ENCODE measurements at places on chromosomes 16 and 17.

DNA sequence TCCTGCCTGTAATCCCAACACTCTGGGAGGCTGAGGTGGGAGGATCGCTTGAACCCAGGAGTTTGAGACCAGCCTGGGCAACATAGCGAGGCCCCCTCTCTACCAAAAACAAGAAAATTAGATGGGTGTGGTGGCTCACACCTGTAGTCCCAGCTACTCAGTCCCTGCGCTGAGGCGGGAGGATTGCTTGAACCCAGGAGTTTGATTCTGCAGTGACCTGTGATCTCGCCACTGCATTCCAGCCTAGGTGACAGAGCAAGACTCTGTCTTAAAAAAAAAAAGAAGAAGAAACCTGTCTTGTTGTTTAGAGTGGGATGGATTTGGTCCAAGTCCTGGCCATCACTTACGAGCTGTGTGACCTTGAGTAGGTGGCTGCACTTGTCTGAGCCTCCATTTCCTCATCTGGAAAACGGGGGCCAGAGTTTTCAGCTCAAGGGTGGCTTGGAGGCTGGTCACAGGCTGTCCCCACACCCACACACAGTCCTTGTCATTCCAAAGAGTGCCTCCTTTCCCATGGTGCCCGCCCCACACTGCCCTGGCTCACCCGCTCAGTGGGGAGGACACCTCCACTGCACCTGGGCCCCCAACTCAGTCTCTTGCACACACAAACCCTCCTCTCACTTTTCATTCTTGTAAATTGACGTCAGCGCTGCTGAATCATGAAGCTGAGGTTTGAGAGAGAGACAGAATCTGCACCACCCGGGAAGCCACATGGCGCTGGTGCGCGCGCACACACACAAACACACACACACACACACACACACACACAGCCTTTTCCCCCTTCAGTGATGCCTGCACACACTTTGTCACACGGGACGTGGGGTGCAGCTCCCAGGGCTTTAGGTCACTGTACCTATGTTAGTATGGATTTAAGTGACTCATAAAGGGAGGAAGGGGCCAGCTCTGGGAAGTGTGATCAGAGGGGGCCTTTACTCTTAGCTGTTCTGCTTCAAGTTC is 4.2 kb downstream of the SOCS1 start:
- no peak for DNase-seq

DNA sequence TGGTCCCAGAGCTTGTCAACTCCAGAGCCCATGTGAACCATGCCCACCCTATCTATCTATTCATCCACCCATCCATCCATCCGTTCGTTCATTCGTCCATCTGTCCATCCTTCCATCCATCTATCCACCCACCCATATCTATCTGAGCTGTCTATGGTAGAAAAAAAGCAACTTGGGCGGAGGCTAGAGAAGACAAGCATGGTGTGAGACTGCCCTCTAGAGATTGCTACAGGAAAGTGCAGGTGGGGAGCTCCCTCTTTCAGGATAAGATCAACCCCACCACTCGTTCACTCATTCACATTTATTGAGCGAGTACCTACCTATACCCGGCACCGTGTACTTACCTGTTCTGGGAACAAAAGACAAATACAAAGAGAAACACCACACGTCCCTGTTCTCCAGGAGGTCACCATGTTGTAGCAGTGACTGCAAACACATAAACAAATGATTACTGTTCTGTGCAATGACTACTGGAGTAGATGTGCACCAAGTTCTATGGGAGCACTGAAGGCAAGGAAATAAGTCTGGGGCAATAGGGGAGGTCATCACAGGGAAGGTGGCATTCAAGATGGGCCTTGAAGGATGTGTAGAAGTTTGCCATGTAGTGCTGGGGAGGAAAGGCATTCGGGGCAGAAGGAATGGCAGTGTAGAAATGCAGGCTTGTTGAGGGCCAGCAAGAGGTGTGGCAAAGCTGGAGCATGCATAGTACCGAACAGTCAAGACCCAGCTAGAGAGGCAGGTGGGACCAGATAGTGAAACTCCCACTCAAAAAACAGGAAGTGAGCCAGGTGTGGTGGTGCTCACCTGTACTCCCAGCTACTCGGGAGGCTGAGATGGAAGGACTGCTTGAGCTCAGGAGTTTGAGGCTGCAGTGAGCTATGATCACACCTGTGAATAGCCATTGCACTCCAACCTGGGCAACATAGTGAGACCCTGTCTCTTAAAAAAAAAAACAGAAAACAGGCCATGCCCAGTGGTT is 13.4 kb upstream of the ATP5MC1 start:
- DNase-seq: no peak

DNA sequence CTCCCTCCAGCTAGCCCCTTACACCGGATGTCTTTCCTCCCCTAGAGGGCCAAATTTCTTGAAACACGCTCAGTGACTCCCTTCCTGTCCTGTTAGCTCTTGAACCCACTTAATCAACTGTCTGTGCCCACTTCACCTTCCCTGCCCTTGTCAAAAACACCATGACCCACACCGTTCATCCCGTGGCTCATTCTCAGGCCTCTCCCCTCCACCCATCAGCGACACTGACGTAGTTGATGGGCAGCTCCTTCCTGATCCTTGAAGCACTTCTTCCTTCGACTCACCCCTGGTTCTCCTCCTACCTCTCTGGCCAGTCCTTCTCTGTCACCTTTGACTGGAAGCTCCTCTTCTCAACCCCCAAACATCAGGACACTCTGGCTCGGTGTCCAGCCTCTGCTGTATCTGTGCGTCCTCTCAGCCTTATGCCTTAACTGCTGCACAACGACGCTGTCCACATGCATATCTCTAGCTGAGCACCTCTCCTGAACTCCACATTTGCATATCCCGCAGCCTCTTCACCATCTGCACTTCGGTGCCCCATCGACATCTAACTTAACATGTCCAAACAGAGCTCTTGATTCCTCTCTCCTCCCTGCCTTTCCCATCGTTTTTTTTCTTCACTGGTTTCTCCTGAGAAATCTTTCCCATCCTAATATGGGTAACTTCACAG is 39.3 kb upstream of the CCDC182 start:
- no peak for DNase-seq

DNA sequence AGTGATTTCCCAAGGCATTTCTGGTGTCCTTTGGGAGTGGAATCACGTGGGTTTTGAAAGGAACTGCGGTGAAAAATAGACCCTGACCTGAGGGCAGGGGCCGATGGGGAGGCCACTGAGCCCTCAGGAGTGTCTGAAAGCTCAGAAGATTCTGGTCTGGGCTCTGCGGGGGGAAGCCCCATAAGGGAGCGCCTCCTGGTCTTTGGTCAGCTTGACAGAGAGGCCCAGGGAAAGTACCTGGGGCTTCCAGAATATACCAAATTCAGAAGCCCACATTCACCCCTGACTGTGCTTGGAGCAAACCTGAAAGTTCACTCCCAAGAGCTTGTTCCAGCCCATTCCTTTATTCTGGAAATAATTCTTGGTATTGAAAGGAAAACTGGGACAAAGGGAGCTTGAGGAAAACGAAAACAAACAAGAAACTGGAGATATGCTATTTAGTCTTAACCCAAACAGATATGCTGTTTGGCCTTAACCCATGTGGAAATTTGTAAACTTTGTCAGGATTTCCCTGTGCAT is 23.2 kb upstream of the NAGLU start:
- no peak for DNase-seq

- no peak for DNase-seq
Observed at GRCh38 chr17:82865274-82865673, 25.5 kb upstream of the ZNF750 start.

GRCh38 chr16:79334127-79334526 is 266.4 kb downstream of the MAF start:
- DNase-seq: no peak

- DNase-seq: no peak
Observed at GRCh38 chr17:16886655-16887322, 85.1 kb downstream of the TNFRSF13B start.

DNA sequence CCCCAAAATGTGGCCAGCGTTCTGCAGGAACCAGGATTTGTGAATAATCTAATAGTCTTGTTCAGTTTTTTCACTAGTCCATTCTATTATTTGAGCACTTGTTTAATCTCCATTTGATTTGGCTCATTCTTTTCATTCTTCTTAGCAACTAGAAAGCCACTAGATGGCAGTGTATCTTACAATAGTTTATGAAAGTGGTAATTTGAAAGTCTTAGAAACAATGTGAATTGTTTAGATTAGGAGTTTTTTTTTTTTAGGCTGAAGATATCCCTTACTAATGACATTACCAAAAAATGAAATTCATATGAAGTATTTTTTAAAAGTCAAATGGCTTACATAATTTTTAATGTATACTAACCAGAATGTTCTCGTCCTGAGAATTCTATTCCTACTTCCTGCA is 6.7 kb downstream of the ERI2 start:
- DNase-seq: no peak

DNA sequence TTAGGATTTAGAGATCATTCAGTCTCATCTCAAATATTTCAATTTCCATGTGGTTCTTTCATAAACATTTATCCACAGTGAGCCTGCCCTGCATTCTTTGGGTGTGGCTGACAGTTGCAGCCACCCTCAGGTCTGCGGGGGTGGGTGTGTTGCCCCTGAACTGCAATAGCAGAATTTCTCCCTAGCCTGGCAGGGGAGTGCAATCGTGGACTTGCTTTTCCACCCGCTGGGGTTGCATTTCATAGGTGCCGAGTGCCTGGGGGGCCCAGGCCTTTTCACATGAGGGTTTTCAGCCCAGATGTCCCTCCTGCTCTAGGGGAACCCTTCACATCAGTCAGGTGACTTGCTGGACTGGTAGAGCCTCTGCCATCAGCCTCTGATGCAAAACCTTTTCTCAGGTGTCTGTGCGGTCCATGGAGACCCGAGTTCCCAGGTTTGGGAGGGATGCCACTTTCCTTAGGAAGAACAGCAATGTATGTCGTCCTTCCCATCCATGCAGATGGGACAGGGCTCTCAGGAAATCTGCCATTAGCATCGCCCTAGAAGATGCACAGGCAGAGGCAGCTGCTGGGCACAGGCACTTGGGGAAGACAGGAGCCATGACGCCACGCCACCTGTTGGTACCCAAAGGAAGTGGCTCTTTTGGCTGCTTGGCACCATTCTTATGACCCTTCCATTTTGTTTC is 2.4 kb upstream of the USP36 start:
- no peak for DNase-seq

GRCh38 chr16:54477714-54478113 is 191.1 kb upstream of the IRX3 start:
- no peak for DNase-seq

- no peak for DNase-seq
Observed at GRCh38 chr16:49857423-49858181, 1.7 kb upstream of the ZNF423 start.

- no peak for DNase-seq
Observed at GRCh38 chr16:81454044-81454443, 9.4 kb downstream of the CMIP start.

GRCh38 chr16:17777408-17777863 is 306.7 kb upstream of the XYLT1 start:
- DNase-seq: no peak

DNA sequence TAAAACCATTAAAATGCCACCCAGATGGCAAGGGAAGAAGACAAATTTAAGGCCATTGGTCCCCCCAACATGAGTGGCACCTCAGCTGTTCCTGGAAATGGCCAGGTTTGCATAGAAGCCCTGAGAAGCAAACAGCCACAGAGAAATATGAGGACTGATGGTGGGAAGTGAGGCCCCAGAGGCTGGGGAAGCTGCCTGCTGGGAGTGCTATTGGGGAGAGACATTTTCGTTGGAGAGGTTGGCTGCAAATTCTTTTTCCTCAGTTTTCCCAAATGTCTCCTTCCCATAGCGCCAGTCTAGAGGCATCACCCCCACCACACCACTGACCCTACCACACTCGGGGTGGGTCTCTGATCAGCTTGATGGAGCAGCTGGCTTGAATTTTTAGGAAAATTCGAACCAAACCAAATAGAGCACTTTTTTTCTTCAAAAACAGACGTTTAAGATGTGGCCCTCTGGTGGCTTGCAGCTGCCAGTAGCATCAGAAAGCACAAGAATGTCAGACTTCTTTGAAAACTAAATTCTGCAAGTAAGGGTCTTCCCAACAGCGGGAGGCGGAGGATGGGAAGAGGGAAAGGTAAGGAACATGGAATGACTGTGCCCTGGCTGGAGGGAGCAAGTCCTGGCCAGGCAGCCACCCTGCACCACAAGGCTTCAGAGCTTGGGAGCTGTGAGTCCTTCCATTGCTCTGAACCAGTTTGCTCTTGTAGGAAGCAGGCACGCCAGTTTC is 13.2 kb upstream of the SLC12A3 start:
- DNase-seq: no peak

GRCh38 chr17:79910985-79911361 is 71.7 kb upstream of the CBX4 start:
- DNase-seq: no peak

GRCh38 chr16:1125471-1125870 is 27.4 kb upstream of the CACNA1H start:
- DNase-seq: no peak

DNA sequence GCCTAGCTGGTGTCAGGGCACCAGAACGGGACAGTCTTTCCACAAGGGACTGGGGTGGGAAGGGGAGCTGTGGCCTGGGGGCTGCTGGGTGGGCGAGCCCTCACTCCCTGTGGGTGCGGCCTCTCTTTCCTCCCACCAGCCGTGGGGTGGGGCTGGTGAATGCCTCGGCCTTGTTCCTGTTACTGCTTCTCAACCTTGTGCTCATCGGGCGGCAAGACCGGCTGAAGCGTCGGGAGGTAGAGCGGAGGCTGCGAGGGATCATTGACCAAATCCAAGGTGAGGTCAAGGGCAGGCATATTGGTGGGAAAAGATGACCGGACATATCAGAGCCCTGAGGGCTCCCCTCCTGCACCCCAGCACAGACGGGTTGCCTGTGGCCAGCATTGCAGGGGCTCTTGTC is 29.2 kb downstream of the CASKIN2 start:
- no peak for DNase-seq

GRCh38 chr16:86597880-86598606 is 19.7 kb downstream of the FOXL1 start:
- no peak for DNase-seq

GRCh38 chr16:14458576-14458975 is 171.5 kb downstream of the PARN start:
- no peak for DNase-seq

- DNase-seq: no peak
Observed at GRCh38 chr17:73278465-73279453, 17.1 kb upstream of the CPSF4L start.

DNA sequence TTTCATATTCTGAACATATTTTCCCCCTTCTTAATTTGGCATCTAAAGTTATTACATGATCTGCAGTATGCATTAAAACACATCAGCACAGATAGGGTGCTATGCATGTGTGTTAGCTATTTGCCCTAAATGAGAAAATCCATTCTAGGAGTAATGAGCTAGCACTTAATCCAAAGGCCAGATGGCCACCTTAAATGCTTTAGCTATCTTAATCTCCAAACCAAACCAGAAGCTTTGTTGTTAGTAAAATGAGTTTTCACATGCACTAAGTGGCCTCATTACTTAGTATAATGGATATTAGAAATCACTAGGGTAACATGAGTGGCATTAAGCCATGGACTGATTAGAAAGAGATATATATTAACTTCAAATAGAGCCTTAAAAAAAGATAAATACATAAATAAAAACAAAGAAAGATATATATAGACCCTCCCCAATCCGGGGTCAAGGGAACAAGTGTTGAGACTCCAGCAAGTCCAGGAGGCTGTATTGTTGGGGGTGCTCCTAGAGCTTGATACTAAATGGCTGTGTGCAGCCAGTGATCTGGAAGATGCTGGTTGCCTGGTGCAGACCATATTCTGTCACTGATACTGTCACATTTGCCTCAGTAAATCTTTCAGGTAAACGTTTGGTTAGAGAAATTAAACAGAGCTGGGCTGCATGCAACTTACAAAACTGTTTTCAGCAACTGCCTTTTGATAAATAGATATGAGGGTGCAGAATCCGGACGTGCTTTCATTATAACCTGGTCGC is 67.3 kb downstream of the MYH10 start:
- no peak for DNase-seq
